ENCODE measurements at places on chromosomes 5 and 9. TPM values are rescaled to one million over a fixed set of nuclear protein-coding genes. Genes with fewer than 3 reads are reported as not detected.
A peak's percentile ranks its signal among the peaks of the same experiment; 100 is the strongest.

The SHC3 gene
- total RNA-seq = 0.02 TPM

The CTNND2 gene
- 0.35 TPM for total RNA-seq

The KLF9 gene
- total RNA-seq = 11.9 TPM

GRCh38 chr5:80341016-80341775 lies 21.4 kb downstream of the SPZ1 start:
- no peak for DNase-seq

- DNase-seq = no peak
These were observed 2.3 kb downstream of the VAV2 start for GRCh38 chr9:133989625-133990365.

The SLC1A3 gene
- 0.13 TPM for total RNA-seq

The F12 gene
- total RNA-seq = 18.3 TPM

The CPLANE1 gene
- total RNA-seq = 0.27 TPM

- peak; percentile 43 for DNase-seq
These were observed 50.6 kb downstream of the LHX2 start for GRCh38 chr9:124062172-124062571.

Data from K562 (cell line).